ENCODE measurements at places on chromosomes 12 and 14. TPM values are rescaled to one million over a fixed set of nuclear protein-coding genes. Genes with fewer than 3 reads are reported as not detected.

Gene RPAP3
- 8.1 TPM for total RNA-seq

Gene PRPH
- total RNA-seq = not detected

Gene CD69
- 1.3 TPM for total RNA-seq

Gene LEMD3
- total RNA-seq = 10.6 TPM

Gene ATG14
- total RNA-seq = 8.4 TPM

Gene TSHR
- total RNA-seq = not detected
